ENCODE measurements at places on chromosomes 16 and 17.
A peak's percentile ranks its signal among the peaks of the same experiment; 100 is the strongest.

- DNase-seq: no peak
Measured at GRCh38 chr17:2797637-2798036, 1.4 kb downstream of the RAP1GAP2 start.

DNA sequence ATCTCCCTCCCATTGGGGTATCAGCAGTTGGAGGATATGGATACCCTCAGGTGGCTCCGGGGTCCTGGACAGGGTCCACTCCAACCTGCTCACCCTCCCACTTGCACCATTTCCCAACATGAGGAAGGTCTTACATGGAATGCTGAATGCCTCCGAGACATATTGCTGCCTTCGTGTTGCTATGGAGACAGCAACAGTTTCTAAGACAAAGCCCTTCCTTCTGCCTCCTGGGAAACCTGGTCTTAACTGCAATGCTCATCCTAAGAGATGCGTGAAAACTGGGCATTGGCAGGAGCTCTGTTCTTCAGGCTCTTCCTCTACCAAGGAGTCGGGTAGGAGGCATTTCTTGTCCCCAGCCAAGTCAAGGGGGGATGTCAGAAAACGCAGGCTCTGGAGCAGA lies 45.2 kb downstream of the ST3GAL2 start:
- DNase-seq: no peak

DNA sequence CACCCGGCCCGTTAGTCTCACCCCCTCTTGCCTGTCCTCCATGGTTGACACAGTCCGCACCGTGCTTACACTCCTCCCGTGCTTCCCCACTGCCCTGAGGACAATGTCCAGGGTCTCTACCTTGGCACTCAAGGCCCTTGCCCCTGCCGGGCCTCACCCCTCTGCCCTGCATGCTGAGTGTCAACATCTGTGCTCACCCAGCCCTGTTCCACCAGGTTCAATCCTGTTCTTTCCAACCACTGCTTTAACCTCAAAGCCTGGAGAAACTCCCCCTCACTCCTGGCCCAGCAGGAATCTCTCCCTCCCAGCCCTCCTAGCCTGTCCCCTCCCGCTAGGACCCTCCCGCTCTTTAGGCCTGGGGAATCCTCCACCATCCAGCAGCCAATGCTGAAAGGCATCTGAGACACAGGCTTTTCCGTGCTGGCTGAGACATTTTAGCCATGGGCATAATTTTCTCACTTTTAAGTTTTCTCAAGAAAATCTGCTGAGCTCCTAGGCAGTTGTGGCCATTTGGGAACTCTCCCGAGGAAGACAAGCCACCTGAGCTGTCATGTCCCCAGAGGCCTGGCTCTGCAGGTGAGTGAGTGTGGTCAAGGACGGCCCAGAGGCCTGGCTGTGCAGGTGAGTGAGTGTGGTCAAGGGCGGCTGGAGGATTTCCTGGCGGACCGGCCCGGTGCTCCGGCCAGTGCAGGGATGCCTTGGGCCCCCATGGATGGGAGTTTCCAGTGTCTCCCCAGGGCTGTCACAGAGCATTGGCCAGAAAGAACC lies 10.8 kb upstream of the P2RX1 start:
- DNase-seq: no peak

- no peak for DNase-seq
Measured at GRCh38 chr16:89456419-89456959, 33.9 kb downstream of the ANKRD11 start.

GRCh38 chr17:80512233-80512632 lies 32.4 kb upstream of the RPTOR start:
- DNase-seq: no peak

DNA sequence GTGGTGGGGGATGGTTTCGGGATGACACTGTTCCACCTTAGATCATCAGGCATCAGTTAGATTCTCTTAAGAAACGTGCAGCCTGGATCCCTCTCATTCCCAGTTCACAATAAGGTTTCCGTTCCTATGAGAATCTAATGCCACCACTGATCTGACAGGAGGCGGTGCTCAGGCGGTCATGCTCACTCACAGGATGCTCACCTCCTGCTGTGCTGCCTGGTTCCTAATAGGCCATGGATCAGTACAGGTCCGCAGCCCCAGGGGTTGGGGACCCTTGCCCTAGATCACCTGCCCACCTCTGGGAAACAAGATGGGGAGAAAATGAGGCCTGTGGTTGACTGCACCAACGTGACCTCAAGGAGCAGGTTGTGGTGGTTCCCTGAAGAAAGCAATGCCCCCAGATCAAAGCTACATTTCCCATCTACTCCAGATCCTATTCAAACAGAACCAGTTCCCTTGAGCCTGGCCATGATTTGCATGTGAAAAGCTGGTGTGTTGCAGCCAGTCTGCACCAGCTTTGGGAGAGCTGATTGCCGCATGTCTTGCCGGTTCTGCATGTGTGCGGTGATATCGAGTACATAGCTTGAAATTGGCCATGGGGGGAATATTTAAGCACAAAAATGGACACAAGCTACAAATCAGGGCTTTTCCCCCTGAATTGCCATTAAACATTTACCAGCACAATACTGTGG lies 183.2 kb upstream of the HSBP1 start:
- no peak for DNase-seq

DNA sequence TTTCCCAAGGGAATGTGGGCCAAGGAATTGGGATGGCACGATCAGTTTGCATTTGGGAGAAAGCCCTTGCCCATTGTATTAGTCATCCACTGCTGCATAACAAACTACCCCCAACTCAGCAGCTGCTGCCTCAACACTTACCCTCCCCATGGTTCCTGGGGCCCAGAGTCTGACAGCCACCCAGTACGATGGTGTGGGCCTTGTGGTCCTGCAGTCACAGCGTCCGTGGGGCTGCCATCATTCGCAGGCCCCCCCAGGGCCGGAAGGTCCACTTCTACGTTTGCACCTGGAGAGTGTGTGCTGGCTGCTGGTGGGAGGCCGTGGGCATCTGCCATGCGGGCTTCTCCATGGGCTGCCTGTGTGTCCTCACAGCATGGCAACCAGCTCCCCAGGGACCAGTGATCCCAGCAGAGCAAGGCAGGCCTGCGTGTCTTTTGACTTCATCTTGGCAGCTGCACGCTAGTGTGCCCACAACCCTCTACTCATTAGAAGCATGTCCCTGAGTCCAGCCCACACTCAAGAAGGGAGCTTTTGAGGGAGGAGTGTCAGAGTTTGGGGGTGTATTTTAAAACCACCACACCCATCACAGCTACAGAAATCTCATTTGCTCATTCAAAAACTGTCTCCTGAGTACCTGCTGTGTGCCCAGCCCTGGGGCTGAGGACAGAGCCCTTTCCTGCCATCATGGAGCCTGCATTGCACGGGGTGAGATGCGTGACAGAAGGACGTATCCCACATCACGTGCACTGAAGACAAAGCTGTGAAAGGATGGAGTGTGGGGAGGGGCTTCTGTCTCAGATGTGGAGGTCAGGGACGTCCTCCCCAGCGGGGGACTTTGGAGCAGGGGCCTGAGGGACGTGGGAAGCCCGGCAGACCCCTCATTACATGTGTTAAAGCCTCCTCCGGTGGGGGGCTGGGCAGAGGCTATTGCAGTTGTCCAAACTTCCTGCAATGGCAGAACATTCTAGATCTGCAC lies 185.0 kb upstream of the ZNF469 start:
- no peak for DNase-seq

DNA sequence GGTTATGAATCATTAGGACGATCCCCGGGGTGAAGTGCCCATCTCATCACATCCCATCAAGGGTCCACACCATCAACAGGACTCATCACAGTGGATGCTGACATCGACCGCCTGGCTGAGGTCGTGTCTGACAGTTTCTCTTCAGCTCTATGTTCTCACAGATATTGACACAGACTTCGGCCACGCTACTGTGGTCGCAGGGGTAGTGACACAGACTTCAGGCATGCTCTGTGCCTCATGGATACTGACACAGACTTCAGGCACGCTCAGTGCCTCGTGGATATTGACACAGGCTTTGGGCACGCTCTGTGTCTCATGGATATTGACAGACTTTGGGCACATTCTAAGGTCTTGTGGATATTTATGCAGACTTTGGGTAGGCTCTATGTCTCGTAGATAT lies 50.1 kb downstream of the KLHDC4 start:
- no peak for DNase-seq

- DNase-seq: no peak
Measured at GRCh38 chr17:15882777-15883176, 62.2 kb upstream of the ADORA2B start.

DNA sequence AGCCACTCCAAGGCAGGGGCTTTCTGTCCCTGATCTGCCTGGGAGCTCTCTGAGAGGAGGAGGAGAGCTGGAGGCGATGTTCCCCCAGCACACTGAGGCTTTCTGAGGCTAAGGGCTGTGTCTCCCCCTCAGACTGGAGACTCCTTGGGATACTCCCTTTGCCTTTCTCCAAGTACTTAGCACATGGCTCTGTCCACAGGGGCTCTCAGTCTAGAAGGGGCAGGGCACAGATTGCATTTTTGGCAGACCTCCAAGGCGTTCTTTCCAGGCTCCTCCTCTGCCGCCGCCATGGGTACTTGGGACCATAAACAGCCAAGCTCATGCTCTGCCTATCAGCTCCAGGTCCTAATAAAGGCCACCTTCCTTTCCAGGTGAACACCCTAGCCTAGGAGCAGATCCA lies 1.8 kb upstream of the GIP start:
- DNase-seq: no peak

DNA sequence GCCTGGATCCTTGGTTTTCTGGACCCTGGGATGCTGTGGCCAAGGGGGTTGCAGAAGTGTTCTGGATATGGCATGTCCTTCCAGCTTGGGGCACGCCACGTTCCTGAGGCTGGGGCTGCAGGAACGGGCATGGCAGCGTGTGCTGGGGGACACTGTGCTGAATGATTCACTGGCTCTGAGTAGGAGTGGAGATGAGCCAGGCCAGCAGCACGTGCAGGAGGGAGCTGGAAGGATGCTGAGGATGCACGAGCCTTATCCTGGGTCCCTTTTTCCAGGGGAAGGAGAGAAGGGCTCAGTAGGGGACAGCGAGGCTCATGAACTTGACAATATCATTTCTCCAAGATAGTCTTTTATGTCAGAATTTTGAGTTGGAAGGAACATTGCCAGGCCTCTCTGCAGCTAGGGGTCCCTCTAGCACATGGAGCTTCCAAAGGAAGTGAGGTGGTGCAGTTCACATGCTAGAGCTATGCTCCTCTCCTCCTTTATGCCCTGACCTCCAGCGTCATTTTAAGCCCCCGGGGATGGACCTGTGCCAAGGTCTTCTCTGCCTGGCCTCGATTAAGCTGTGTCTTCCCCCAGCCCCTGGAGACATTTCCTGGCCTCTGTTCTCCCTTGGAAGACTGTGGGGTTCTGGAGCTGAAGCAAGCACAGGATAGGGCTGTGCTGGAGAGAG lies 125.9 kb downstream of the OR1D5 start:
- no peak for DNase-seq

DNA sequence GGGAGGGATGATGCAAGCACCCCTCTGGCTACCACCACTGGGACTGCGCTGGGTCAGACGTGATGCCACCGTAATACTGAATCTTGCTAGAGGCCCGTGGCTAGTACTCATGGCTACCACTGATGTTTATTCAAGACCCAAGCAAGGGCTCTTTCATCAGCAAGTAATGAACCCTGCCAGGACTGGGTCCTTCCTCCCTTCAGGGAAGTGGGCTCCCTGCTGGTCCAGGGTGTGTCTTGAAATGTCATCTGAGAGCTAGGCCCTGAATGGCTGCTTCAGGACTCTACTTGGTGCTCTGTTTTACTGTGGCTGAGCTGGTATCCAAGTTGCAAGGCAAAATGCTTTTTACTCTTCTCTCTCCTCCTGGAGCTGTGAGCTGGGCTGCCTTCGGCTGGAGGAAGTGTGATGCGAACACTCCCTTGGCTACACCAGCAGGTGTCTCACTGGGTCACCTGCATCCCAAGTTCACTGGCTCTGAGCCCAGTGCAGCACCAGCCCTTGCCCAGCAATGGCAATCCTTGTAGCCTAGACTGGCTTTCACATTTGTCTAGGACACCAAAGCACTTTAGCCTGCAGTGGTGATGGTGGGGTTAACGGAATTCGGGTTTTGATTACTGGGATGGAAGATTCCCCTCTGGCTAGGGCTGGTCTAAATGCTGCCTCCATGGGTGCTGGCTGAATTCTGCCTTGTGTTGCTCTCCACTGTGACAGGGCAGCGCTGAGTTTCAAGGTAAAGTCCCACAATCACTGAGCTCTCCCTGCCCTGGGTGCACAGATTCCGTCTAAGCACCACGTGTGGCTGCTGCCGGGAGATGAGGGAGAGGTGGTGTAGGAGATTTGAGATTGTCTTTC lies 98.6 kb downstream of the USP22 start:
- DNase-seq: peak; percentile 10

DNA sequence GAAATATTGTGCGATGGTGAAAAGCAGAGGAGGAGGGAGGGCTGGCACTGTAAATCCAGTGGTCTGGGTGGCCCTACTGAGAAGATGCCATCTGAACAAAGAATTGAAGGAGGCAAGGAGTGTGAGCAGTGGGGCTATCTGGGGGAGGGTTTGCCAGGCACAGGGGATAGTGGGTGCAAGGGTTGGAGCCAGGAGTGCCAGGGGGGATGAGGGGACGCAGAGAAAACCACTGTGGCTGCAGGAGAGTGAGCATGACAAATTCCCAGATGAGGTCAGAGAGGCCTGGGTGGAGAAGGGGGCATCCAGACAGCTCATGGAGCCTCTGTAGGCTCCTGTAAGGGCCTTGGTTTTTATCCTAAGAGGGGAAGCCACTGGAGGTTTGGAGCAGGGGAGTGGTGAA lies 4.8 kb downstream of the XYLT2 start:
- DNase-seq: no peak

DNA sequence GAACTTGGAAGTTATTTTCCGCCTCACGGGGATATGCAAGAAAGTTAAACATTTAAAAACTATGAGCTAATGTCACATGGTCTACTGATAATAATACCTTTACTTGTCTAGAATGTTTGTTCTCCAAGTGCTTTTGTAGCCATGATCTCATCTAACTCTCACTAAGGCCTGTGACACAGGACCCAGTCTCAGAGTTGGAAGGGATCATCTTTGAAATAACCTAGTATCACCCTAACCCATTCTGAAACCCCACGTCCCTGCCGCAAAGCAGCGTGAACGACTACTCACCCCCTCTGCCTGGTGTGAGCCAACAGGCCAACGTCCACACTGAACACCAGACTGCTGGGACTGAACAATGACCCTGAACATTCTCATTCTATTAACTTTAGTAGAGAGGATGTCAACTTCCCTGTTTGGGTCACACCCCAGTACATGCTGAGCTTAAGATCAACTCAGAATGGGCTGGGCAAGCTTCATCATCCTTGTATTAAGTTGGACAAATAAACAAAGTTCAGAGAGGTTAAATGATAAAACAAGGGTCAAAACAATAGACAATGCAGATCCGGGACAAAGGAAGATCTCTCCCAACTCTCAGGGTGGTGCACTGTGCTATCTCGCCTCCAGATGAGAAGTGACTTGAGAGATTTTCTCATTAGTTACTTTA lies 54.8 kb upstream of the BCAR1 start:
- no peak for DNase-seq
